Iris pigment epithelial cell (primary cell): ENCODE measurements at places on chromosomes 7 and 10.

GRCh38 chr10:133274751-133275683 lies 1.7 kb downstream of the ADAM8 start:
- no peak for DNase-seq

DNA sequence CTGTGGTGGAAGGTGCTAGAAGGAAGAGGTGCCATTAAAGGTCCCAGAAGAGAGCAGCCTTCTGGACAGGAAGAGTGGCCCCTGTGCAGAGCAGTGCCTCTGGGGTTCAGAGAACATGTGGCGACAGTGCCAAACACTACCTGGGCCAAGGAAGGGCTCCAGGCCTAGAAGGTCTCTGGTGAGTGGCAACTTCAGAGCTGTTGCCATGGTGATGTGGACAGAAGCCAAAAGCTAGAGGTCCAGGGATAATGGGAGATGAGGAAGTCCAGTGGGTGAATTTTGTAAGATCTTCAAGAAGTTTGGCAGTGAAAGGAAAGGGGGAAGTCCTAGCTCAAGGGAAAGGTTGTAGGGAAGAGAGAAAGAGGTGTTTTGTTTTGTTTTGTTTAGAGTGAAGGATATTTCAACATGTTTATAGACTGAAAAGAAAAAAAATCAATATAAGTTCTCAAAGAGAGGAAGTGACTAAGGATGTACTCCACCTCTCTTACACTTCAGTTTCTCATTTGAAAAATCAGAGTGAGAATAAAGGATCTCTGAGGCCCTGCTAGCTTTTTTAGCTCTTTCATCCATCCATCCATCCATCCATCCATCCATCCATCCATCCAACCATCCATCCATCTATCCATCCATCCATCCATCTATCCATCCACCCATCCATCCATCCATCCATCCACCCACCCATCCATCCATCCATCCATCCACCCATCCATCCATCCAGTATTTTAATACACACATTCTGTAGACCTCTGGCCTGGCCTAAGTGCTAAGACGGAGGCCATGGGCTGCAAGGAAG lies 77.1 kb upstream of the DUSP5 start:
- DNase-seq, result peak; percentile 57

DNA sequence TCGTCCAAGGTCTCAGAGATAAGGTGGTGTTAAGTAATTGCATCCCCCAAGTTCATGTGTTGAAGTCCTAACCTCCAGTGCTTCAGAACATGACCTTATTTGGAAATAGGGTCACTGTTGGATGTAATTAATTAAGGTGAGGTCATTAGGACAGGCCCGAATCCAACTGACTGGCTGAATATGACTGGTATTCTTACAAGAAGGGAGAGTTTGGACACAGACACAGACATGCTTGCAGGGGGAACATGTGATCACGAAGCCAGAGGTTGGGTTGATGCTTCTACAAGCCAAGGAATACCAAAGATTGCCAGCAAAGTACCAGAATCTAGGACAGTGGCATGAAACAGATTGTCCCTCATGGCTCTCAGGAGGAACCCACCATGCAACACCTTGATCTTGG lies 173.5 kb upstream of the LYZL2 start:
- DNase-seq, result no peak

- no peak for DNase-seq
These were observed 118.1 kb downstream of the SRI start for GRCh38 chr7:88101769-88102168.

- no peak for DNase-seq
These were observed 118.2 kb downstream of the CUX1 start for GRCh38 chr7:101935521-101936141.

DNA sequence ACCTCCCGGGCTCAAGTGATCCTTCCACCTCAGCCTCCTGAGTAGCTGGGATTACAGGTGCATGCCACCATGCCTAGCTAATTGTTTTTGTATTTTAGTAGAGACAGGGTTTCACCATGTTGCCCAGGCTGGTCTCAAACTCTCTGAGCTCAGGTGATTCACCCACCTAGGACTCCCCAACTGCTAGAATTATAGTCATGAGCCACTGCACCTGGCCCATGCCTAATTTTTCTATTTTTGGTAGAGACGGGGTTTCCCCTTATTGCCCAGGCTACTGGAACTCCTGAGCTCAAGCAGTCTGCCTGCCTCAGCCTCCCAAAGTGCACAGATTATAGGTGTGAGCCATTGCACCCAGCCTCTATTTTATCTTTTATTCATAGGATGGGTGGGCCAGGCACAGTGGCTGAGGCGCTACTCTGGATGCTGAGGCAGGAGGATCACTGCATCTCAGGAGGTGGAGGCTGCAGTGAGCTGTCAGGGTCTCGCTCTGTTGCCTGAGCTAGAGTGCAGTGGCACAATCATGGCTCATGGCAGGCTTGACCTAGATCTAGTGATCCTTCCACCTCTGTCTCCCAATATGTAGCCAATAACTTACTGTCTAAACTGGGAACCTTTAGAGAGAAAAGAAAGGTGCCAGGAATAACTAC lies 31.3 kb upstream of the STOX1 start:
- DNase-seq, result no peak

- DNase-seq, result peak; percentile 31
These were observed 100.7 kb upstream of the DKK1 start for GRCh38 chr10:52213321-52213752.

DNA sequence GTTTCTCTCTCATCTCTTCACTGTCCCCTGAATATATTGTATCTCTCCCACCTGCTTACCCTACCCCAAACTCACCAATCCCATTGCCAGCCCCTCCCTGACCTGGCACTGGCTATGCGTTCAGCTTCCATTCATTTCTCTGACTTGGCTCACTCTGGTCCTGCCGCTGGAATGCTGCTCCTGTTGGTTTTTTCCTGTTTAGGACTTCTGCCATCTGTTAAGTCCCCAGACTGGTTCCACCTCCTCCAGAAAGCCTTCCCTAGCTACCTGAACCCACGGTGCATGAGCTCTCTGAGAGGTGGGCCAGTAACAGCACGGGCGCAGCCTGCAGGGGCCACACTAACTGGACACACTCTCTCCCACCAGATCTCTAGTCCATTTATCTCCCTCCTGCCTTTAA lies 80.2 kb downstream of the HIF1AN start:
- DNase-seq, result no peak

- DNase-seq, result no peak
These were observed 6.8 kb upstream of the MYOZ1 start for GRCh38 chr10:73647875-73648651.

- DNase-seq, result no peak
These were observed 263.6 kb upstream of the LRGUK start for GRCh38 chr7:133863362-133864061.

GRCh38 chr7:88760136-88760515 lies 626 bp downstream of the ZNF804B start:
- DNase-seq, result no peak

DNA sequence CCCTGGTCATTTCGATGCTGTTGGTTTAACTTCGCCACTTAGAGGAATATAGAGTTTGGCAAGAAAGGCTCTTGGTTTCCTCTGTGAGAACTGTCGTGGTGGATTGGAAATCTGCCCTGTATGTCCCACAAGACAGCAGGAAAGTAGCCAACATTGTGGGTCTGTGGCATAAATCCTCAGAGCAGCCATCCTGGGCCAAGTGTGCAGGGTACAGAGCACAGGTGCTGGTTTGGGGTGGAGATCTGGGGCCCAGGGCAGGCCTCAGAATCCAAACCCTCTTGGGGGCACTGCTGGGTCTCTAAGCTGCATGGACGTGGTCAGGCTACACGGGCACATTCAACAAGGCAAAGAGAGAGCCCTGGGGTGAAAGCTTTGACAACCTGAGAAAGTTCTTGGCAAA lies 39.2 kb upstream of the TMEM273 start:
- no peak for DNase-seq

- no peak for DNase-seq
These were observed 142.5 kb downstream of the RNF216 start for GRCh38 chr7:5638994-5639393.
